ENCODE measurements at places on chromosomes 16 and 17.

- DNase-seq = no peak
Measured at GRCh38 chr16:25419153-25419552, 161.5 kb upstream of the ZKSCAN2 start.

DNA sequence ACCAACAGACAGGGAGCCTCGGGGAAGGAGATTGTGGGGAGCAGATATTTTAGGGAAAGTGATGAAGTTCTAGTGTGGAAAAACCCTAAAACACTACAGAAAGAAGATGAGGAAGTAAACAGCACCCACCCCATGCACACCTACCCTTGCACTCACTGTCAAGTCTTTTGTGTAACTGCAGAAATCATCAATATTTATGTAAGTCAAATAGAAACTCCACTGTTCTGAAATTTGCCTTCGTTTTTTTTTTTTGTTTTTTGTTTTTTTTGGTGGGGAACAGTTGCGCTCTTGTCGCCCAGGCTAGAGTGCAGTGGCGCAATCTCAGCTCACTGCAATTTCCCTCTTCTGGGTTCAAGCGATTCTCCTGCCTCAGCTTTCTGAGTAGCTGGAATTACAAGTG, 273.4 kb downstream of the CPPED1 start:
- DNase-seq = no peak

- DNase-seq = no peak
Measured at GRCh38 chr17:3963237-3964201, 718 bp downstream of the ATP2A3 start.

GRCh38 chr17:17155568-17155967, 50.6 kb downstream of the PLD6 start:
- DNase-seq = no peak

DNA sequence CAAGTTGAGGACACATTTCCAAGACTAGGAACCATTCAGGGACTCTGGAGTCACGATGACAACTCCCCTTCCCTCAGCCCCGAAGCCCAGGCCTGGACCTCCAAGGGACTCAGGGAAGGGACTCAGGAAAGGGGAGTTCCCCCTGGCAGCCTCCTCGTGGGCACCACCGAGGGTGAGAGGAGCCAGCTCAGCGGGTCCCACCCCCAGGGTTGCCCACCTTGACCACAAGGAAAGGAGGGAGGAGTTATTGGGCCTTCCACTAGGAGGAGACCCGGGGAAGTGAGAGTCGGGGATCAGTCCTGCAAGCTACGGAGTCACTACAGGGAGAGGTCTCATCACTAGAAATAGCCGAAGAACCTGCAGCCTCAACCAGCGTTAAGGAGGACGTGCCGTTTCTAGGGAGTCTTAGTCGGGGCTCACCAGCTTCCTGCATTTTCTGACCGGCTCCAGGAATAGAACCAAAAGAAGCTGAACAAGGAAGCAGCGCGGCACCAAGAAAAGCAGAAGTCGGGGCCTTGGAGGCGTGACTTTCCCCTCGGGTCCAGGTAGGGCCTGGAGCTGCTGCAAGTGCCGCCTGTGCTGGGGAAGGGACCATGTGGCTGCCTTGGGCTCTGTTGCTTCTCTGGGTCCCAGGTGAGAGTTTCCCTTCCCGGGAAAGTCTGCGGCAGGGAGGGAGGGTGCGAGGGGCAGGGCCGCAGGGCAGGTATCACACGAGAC, at the start of gene CD300A:
Gene CD300A, plus strand, starts transcription at position 524 of the 717 bp plus-strand sequence. Its CDS starts 70 bp downstream, at position 594.
- no peak for DNase-seq

GRCh38 chr17:29732613-29733012, 109.9 kb upstream of the CORO6 start:
- no peak for DNase-seq

DNA sequence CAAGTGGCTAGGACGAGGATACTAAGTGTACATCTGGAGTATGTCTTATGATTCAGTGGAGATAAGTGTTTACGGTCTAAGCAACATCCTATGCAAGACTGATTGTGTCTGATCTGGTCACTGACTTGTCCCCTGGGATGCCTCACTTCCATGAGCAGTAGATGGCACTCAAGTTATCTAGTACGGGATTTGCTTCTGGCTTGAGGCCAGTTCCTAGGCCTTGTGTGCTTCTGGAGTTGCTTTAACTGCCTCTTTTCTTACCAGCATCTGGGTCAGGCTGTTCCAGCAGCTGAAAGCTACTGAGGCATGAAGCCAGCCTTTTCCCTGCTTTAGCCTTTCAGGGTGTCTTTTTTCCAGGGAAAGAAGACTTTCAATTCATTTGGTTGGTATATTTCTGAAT, 23.0 kb downstream of the SUPT6H start:
- DNase-seq = peak; percentile 55

- peak; percentile 28 for DNase-seq
Measured at GRCh38 chr16:117379-118365, 20.8 kb downstream of the NPRL3 start.

DNA sequence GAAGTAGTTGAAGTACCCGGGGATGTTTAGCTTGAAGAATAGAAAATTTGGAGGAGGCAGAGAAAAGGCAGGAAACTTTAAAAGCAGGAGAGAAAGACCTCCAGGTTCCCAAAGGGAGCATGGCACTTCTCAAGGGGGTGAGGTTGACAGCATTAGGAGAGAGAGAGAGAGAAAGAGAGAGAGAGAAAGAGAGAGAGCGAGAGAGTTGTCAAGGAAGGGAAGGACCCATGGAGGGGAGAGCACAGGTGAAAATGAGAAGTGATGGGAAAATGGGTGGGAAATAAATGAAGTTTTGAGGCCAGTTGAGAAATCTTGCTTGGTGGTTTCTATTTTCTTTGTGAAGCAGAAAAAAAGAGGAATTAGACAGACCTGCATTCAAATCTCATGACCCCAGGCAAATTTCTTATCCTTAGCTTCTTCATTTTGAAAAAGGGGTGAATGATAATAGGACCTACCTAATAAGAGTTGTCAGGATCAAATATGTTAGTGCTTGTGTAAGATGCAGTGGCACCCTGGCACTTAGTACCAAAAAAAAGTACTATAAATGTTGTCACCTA, 24.0 kb downstream of the PRKCB start:
- DNase-seq = no peak

DNA sequence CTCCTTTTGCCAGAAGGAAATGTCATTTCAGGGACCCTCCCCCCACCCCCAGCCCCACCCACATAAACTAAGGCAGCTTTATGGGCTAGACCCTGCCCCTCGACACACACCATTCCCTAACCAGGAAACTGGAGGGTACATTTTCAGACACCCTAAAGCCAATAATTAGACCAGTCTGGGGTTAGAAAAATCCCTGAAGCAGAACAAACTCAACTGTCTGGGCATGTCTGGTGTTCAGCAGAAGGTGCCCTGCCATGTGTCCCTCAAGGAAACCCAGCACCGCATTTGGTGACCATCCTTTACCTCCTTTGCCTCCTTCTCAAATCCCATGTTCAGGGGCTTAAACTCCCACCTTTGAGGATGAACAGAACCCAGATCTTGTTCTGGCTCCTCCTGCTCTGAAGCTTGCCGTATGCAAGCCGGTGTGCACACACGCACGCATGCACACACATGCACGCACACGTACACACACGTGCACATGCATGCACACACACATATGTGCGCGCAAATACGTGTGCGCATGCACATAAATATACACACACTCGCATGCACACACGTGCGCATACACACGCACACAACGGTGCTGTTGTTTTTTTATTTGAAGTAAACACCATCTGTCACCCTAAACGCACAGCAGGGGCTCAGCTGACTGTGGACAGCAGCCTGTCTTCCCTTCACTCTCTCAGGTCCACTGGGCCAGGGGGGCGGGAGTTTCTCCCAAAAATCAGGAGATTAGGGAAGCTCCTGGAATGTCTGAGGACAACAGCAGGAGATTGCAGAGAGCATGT, 156.8 kb upstream of the TNRC6C start:
- no peak for DNase-seq

- no peak for DNase-seq
Measured at GRCh38 chr17:44848961-44849489, 1.3 kb downstream of the HIGD1B start.

- DNase-seq = peak; percentile 9
Measured at GRCh38 chr17:56739776-56740175, 93.9 kb downstream of the C17orf67 start.

- no peak for DNase-seq
Measured at GRCh38 chr16:7946142-7946541, 613.5 kb downstream of the RBFOX1 start.

DNA sequence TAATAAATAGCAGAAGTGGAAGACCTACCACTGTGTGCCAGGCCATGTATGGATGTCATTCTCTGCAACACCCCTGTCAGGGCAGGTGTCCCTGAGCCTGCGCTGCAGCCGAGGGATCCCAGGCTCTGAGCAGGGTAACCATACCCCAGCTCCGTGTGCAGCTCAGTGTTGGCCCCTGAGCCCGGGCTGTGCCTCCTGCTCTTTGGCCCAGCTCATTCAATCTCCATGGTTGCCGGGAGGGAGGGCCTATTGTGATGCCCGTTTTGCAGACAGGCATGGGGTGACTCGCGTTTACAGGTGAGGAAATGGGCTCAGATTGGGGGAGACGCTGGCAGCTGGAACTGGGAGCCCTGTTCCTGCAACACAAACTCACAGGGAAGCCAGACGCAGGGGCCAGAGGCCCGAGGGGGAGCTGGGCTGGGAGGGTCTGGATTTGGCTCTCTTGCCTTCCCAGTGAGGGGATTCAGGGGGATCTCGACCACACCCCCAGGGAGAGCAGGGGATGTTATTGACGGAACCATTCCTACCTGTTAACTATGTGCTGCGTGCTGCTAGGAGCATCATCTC, 190.5 kb downstream of the IRF8 start:
- no peak for DNase-seq

DNA sequence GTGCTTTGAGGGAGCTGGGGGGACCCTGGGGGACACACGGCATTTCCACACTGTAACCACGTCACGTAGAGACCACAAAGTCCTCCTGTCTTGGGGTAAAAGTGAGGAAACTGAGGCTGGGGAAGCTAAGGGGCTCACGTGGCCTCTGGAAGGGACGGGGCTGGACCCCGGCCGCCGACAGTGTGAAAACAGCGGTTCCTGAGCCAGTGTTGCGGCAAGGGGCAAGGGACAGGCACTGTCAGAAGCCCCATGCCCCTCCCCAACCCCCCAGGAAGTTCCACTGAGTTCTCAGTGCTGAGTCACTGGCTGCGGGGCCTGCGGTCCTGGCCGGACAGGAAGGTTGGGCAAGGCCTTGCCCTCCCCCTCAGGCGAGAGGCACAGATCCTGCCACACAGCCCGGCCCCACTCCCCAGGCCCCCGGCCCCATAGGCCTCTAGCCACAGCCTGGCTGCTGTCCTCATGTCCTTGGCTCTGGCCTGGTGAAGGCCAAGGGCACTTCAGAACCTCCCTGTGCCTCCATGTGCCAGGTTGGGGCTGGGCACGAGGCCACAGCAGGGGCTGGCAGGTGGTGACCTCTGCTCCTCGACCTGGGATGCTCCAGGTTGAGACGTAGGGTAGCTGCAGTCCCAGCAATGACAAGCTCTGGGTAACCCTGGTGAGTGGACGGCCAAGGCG, 5.0 kb upstream of the CCDC57 start:
- peak; percentile 95 for DNase-seq

DNA sequence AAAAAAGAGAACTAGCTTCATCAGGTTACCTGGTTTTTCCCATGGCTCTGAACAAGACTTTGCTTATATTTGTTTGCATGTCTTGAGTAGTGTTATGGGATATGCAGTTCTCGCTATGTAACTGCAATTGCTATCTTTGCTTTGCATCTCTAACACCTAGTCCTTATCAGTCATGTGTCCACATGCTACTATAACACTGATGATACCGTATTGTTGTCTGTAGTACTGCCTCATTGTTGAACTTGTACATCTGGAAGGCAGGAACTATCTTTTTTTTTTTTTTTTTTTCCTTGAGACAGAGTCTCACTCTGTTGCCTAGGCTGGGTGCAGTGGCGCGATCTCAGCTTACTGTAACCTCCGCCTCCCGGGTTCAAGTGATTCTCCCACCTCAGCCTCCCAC, 2.5 kb downstream of the PSME3 start:
- DNase-seq = no peak

DNA sequence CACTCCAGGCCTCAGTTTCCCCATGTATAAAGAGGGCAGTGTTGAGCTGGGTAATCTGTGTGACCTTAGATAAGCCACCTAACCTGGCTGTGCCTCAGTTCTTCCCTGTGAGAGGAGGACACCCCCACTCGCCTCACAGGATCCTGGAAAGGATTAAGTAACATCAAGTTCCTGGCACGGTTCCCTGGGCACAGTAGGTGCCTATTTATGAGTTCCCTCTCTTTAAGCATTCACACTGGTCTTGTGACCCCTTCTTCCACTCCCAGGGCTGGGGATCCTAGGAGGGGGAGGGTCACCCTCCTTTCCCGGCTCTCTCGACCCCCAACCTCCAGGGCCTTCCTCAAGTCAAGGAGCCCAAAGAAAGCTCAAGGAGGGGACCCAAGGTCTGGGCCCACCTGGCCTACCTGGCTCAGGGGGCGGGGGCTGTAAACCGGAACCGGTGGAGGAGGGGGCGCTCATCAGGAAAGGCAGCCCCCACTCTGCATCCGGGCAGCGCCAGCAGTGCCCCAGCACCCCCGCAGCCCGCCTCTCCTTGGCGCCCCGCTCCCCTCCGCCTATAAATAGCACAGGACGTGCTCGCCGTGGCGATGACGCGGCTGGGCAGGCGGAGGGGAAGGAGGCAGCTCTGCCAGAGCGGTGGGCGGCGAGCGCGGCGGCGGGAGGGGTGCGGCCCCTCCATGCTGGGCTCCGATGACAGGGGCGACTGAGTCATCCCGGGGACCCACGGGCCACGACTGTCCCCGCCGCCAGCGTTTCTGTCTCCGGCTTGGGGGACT, 9.4 kb downstream of the RPL19 start:
- peak; percentile 43 for DNase-seq

GRCh38 chr17:74881073-74881472, 8.3 kb upstream of the FDXR start:
- no peak for DNase-seq

- DNase-seq = no peak
Measured at GRCh38 chr16:72664056-72664508, 383.8 kb downstream of the ZFHX3 start.

- DNase-seq = no peak
Measured at GRCh38 chr17:33929181-33929724, 325.8 kb upstream of the CCL2 start.

GRCh38 chr16:87123356-87124001, 193.7 kb downstream of the C16orf95 start:
- DNase-seq = no peak
